AG04449 (cell line): ENCODE measurements at places on chromosomes 11 and 22.

DNA sequence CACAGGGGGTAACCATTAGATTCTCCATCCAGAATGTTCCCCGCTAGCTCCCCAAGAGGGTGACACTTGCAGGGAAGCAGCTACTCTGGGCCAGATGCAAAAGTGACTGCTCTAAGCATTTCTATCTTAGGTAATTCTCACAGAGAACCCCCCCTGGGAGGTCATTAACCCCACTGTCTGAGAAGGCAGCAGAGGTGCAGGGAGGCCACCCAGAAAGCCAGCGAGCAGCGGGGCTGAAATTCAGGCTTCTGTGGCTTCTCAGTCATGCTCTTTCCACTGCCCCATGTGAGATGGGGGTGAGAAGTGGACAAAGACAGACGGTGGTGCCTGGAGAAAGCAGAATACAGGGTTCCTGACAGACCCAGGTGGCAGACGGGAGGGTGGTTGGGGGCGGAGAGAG lies 114.4 kb upstream of the ASPHD2 start:
- no peak for DNase-seq

- DNase-seq: no peak
These were observed 53.1 kb downstream of the ZBTB44 start for GRCh38 chr11:130261571-130261970.

DNA sequence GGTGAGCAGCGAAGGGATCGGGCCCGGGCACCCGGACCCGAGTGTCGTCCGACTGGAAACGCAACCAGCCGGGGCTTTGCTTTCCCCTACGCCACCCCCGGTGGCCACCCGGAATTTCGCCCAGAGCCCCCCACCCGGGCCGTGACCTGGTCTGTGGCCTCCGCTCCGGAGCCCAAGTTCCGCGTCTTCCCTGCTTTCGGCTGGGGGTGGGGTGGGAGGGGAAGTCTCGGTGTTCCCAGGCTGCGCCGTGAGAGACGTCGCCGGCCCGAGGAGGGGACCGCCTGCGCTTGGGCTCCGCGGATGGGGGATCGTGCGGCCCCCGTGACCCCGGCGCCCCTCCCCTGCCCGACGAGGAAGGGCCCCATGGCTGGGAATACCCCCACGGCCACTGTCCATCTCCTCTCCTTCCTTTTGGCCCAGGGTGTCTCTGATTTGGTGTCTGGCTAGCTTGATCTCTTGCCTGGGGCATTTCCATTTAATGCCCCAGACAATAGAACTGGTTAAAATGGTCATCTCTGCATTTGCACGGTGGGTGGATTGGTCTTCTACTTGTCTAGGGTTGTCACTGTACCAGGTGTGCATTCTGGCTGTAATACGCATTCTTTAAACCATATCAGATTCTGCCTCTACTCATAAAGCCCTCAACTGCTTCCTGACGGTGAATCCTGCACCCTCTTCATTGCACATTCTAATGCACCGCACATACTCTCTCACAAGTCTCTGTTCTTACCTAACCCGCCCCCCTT lies 789 bp downstream of the SIK2 start:
- no peak for DNase-seq

GRCh38 chr11:17496406-17496805 lies 19.8 kb upstream of the ABCC8 start:
- no peak for DNase-seq

DNA sequence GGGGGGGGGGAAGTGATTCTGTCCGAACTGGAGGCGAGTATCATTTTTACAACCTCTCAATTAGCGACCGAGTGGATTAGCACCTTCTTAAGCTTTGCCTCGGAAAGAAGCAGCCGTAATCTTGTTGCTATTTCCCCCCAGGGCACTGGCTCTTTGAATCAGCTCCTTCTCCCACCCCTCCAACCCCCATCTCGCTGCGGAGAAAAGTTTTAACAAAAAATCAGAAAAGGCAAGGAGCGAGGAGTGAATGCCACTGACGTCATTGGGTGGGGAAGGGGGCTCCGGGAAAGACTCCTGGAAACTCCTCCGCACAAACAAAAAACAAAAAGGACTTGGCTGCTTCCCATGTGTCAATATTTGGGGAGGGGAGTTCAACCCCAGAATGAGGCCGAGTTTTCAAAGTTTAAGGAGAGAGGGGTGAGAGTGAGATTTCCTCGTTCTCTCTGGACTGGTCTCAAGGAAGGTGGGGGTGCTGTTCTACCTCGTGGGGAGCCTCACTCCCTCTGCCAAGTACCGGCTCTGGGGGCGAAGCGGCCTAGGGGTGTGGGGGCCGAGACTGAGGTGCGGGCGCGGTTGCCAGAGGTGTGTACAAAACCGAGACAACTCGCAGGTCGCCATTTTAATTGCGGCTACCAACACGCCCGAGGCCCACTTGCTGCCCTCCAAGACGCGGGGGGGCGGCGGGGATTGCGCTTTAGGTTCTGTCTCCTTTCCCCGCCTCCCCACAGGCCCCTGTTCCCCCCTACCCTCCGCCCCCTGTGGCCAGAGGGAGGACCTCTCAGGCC lies 2.5 kb upstream of the PAX6 start:
- DNase-seq: no peak

- DNase-seq: no peak
These were observed 59.0 kb downstream of the PPP2R1B start for GRCh38 chr11:111707039-111707690.

GRCh38 chr22:39643311-39644083 lies 72.9 kb downstream of the CACNA1I start:
- no peak for DNase-seq

DNA sequence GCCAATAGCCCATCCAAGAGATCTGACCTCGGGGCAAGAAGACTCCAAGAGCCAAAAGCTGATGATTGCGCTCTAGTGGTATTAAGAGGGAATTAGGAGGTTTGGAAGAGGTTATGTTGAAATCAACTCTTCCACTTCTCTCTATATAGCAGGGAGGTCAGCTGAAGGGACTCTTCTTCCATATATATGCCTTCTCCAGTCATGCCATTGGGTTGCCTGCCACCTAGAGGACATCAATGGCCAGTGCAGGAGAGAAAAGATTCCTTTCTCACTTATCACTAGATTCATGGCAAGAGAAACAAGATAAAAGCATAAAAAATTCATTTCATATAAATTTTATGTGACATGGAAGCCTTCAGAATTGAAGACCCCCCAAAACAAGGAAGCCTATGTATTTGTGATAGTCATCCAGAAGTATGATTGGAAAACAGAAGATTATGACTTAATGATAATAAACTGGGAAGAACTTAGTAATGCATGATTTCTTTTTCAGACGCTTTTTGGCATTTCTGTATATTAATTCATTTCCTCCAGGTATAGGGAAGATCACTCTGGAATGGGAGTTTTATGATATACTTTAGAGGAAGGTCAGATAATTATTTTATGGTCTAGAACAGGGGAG lies 435.1 kb upstream of the DDI1 start:
- DNase-seq: peak; percentile 41

DNA sequence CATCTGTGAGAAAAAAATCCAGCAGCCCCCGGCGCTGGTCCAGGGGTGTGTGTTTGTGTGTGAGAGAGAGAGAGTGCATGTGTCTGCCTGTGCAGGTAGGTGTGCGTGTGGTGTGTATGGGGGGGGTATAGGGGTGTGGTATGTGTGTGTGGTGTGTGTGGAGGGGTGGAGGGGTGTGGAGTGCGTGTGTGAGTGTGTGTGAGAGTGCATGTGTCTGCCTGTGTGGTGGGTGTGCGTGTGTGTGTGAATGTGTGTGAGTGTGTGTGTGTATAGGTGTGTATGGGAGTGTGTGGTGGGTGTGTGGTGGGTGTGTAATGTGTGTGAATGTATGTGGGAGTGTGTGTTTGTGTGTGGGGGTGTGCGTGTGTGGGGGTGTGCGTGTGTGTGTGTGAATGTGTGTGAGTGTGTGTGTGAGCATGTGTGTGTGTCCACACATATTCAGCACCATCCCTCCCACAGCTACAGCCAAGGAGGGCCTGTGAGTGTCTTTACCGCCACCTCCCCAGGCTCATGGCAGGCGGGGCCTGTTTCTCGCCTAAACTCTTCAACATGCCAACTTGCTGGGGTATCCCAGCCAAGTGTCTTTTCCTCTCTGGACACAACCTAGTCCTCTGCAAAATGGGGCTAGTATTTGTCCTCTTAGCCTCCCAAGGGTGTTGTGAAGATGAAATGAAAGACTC lies 11.9 kb downstream of the LMO1 start:
- DNase-seq: no peak
